ENCODE measurements at places on chromosomes 2 and 18.

DNA sequence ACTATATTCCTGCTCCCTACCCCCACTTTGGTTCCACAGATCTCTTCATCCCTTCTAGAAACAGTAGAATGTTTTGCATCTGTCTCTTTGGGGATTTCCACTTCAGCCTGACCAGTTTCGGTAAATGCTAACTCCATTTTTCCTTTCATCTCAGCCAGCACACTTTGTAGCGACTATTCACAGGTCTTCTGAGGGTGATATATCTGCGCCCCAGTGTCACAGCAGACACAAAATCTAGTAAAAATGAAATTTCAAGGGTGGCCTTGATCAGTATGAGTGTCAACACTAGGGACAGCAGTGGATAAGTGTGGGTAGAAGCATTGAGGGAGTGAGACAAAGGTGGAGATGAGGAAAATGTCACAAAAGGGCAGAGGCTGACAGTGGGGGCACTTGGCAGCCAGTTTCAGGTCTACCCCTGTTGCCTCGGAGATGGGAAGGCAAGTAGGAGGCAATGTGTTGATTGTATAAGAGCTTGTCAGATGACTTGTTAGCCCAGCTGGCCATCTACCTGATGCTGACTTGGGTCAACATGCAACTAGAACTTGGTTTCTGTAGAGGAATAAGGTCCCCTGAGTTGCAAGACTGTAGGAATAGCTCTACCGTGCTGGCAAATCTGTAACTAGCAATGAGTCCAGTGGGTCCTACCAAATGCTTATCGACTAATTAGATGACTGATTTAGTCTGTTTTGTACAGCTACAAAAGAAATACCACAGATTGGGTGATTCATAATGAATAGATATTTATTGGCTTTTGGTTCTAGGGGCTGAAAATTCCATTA lies 60.7 kb downstream of the CXCR4 start:
- DNase-seq: no peak

- no peak for DNase-seq
Measured at GRCh38 chr18:76928179-76928868, 106.0 kb downstream of the ZNF236 start.

DNA sequence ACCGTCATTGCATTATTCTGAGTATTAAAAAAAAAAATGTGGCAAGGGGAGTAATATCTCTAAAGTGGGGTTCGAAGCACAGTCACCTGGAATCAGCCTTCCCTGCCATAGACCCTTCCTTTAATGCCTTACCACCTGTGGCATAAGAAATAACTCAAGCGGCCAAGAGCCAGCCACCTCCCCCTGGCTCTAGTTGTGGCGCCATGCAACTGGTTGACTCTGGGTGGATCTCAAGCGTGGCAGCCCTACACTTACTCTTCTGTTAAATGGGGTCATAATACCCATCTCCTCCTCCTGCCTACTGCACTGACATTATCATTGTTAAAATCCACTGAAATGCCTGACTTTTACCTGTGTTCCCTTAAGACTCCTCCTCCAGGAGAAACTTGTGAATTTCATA lies 175.8 kb downstream of the SMAD7 start:
- no peak for DNase-seq

DNA sequence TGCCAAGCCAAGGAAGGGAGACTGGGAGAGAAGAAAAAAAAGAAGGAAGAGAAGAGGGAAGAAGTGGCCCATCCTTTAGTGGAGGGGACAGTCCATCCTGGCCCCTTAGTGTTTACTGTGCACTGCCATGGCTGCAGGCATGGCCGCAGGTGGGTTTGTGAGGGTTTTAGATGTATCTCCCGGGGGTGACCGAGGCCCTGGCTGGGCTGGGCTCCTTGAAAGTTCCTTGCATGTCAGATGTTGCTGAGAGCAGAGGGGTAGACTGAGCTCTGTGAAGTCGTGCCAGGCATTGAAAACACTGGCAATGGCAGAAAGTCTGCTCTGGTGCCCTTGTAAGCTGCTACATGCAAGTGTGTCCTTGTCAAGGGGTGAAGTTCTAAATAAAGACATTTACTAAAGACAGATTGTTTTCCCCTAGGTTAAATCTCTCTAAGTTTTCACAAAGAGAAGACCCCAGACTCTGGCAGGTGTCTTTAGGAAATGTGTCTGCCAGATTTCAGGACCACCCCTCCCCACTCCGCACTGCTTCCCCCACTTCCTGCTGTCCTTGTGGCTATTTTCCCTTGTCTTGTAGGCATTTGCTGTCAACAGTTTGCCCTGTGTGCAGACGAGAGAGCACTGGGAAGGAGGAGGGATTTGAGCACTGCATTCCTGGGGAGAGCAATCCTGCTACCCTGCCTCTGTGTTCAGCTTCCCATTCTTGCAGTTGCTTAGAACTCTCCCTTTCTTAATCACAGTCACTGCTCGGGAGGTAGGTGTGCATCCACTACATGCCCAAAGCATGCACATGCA lies 68.4 kb downstream of the ACOXL start:
- no peak for DNase-seq

- peak; percentile 39 for DNase-seq
Measured at GRCh38 chr2:126795656-126796055, 103.0 kb upstream of the TEX51 start.

DNA sequence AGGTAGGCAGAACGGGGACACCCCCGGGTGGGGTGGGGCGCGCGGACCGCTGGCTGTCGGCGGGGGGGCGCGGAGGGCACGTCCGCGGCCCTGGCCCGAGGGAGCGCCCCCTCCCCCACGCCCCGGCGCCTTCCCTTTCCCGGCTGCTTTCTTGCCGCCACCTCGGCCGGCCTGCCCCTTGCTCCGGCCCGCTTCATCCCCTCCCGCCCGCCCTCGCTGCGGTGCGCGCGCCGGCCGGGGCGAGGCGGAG lies 443 bp downstream of the VAPA start:
- no peak for DNase-seq

DNA sequence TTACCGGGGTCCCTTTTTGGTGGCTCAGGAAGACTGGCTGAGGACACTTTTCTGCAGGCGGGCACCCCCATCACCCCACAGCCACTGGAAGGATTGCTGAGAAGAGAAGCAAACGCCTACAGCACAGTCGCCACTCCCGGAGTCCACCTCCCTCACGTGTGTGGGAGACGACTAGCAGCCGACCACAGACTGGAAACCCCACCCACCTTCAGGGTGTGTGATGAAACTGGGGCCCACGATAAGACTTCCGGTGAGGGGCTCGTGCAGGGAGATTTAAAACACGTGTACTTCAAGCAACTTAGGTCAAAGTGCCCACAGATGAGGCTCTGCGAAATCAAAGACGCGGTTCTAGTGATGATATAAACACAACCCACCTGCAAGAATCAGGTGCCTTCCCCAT lies 26.3 kb downstream of the MBP start:
- no peak for DNase-seq

DNA sequence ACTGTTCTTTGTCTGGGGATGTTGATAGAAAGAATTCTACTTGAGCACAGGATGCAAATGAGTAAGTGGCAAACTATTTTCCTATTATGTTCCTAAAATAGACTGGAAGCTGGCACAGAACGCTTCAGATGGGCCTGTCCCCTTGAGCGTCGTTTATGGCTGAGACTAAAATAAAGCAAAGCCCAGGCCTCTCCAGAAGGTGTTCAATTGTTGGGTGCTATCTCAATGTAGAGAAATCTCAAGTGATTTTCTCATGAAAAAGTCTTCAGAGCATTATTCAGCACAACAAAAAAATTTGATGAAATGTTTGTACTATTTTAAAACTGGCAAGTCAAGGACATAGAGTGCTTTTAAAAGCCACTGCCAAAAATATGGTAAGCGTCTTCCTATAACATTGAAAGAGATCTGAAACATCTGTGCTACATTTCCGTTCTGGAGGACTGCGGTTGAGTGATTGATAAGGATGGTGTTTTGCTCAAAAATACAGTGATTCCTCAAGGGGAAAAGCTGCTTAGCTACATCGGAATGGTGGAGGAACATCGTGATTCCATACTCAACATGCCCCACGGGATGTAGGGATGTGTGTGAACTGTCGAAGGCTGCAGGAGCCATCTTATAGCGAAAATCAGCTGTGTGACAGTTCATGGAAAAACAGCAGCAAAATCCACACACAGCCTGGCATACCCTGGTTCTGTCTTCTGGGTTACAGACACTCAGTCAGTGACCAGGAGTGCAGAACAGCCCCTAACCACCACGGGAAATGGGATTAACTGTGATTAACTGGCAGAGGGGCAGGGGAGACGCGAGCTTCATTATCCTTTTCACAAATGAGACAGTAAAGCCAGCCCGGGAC lies 10.4 kb upstream of the LRRFIP1 start:
- no peak for DNase-seq

Measured in spleen (tissue), 13 donors.